Testis (tissue), 5 donors: ENCODE measurements at places on chromosomes 4 and X. TPM values are rescaled to one million over a fixed set of nuclear protein-coding genes. Genes with fewer than 3 reads are reported as not detected.

- no peak for DNase-seq
- no peaks in the 10 kb centered on the region for H3K36me3 ChIP-seq
- no peaks in the 10 kb centered on the region for H3K27me3 ChIP-seq
- H3K27ac ChIP-seq = no peak overlapping the region
- no peak overlapping the region for H3K4me3 ChIP-seq
- no peaks in the 10 kb centered on the region for H3K4me1 ChIP-seq
Observed at GRCh38 chr4:37588150-37588549, 98.0 kb downstream of the RELL1 start.

Gene F8A3
- 20.8 TPM for total RNA-seq

GRCh38 chr4:48333587-48333986 is 7.7 kb upstream of the SLAIN2 start:
- no peak overlapping the region for H3K4me3 ChIP-seq
- H3K27me3 ChIP-seq = no peaks in the 10 kb centered on the region
- no peak overlapping the region for H3K27ac ChIP-seq
- DNase-seq = no peak

DNA sequence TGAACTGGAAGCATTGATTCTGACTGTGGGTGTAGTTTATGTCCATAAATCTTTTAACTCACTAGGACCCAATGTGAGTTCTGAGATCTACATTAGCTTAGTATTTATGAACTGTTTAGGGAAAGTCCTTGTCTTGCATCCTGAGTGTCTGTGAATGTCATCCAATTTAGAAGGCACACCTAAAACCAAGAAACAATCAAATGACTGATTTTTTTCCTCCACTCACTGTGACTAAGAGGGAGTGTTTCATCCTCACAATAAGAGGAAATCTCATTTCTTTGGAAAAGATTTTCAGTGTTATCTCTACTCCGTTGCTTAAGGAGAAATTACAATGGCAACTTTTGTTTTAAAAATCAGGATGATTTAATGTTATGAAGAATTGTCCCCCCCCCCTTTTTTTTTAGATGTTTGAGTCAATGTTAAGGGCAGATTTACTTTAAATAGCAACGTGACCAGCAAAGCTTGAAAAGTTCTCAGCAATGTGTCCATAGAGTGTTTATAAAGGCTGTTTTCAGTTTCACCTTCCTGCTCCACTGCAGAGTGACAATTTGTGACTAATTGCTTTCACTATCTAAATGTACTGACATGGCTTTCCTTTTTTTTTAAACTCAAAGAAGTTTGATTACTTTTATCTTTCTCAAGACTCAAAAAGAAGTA is 173.0 kb downstream of the SPCS3 start:
- H3K36me3 ChIP-seq = no peaks in the 10 kb centered on the region
- no peaks in the 10 kb centered on the region for H3K27me3 ChIP-seq
- H3K27ac ChIP-seq = no peak overlapping the region
- no peak for DNase-seq
- H3K4me3 ChIP-seq = no peak overlapping the region

GRCh38 chr4:71126719-71127118 is 133.3 kb downstream of the DCK start:
- H3K4me3 ChIP-seq = no peak overlapping the region
- no peaks in the 10 kb centered on the region for H3K4me1 ChIP-seq
- no peak for DNase-seq
- no peak overlapping the region for H3K27ac ChIP-seq
- H3K27me3 ChIP-seq = no peaks in the 10 kb centered on the region

DNA sequence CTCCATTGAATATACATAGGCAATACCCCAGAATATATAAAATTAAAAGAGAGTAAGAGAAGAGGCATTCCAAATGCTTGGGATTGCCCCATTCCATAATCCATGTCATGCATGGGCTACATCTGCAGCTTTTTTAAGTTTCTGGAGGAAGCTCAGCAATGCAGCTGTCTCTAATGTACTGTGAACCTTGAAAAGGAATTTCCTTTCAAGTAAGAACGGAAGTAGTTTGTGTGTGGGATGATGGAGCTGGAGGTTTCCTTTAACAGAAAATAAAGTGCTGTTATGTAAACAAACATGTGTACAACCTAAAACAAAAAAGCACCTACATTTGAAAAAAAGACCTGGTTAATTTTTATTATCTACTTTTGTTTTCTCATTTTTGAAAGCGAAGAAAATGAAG is 303.5 kb downstream of the BMPR1B start:
- H3K27ac ChIP-seq = no peak overlapping the region
- H3K4me3 ChIP-seq = no peak overlapping the region
- no peaks in the 10 kb centered on the region for H3K27me3 ChIP-seq
- no peak for DNase-seq

GRCh38 chrX:96721354-96721753 is 36.7 kb downstream of the DIAPH2 start:
- no peak overlapping the region for H3K27ac ChIP-seq
- no peaks in the 10 kb centered on the region for H3K36me3 ChIP-seq
- DNase-seq = no peak
- no peak overlapping the region for H3K4me3 ChIP-seq

DNA sequence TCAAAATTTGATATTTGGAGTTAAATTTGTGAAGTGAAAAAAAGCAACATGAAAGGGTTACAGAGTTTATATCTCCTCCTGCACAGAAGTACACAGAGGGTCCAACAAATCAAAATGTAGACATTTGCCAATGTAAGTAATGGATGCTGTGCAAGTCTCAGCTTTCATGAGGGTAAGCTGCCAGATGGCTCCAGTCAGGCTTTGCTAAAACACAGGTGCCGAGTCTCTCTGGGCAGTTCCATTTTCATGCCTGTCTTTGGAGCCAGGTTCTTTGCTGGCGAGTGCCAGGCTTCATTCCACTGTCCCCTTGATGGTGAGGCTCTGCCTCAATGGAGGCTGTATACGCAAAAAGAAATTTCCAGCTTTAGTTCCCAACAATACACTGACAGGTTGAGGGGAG is 27.9 kb downstream of the SLC4A4 start:
- DNase-seq = no peak
- no peaks in the 10 kb centered on the region for H3K27me3 ChIP-seq
- no peak overlapping the region for H3K27ac ChIP-seq
- H3K36me3 ChIP-seq = no peaks in the 10 kb centered on the region
- H3K4me1 ChIP-seq = no peaks in the 10 kb centered on the region

Gene CT45A3
- total RNA-seq = 27.5 TPM

DNA sequence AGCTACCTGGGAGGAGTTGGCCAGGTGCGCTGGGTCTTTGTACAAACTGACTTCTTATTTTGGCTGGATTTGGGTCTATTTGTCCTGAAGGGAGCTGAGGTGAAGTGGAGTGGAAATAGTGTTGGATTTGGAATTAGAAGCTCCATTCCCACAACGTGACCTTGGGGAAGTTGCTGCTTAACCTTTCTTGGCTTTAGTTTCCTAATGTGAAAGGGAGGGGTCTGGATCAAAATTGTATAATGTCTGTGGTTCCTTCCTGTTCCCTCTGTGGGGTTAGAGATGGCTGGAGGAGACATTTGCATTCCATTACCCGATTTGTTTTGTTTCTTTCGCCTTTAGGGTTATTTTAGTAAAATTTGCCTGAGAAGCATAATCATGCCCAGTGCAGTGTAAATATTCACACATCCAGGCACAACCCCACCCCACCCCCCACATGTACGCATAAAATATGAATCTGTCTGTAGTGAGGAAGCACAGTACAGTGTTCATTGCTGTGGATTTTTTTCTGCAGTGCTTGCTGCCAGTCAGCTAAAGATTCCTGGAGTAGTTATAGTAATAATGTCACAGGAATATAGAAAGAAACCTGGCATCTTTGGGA is 21.5 kb downstream of the JADE1 start:
- DNase-seq = no peak
- no peaks in the 10 kb centered on the region for H3K27me3 ChIP-seq
- peaks cover 21% of the 10 kb centered on the region for H3K4me1 ChIP-seq
- no peaks in the 10 kb centered on the region for H3K36me3 ChIP-seq
- no peak overlapping the region for H3K4me3 ChIP-seq

- H3K27ac ChIP-seq = no peak overlapping the region
- H3K4me3 ChIP-seq = no peak overlapping the region
- no peaks in the 10 kb centered on the region for H3K27me3 ChIP-seq
- H3K4me1 ChIP-seq = no peaks in the 10 kb centered on the region
Observed at GRCh38 chr4:122930862-122931261, 8.5 kb upstream of the NUDT6 start.

- no peak for DNase-seq
- H3K27ac ChIP-seq = no peak overlapping the region
- H3K27me3 ChIP-seq = no peaks in the 10 kb centered on the region
- H3K36me3 ChIP-seq = no peaks in the 10 kb centered on the region
- H3K4me1 ChIP-seq = no peaks in the 10 kb centered on the region
- H3K4me3 ChIP-seq = no peak overlapping the region
Observed at GRCh38 chr4:150769248-150769647, 187.3 kb downstream of the MAB21L2 start.
